ENCODE measurements at places on chromosomes 7 and 10.

GRCh38 chr7:100964630-100965029 is 4.7 kb upstream of the MUC12 start:
- DNase-seq: no peak

- DNase-seq: no peak
Measured at GRCh38 chr7:26198133-26198780, 2.3 kb downstream of the HNRNPA2B1 start.

DNA sequence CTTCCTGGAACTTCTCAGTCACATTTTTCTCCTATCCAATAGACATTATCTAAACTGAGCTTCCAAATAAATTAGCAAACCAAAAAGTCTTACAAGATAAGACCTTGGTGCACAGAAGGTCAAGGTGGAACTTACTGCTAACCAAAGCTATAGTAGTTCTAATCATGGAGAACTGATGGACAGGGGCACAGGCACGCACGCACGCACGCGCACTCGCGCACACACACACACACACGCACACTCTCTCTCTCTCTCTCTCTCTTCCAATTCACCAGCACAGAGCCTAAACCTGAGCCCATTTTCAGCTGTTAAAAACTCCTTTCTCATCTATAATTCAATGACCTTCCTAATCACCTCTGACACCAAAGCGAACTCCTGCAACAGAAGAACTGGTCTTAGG is 7.5 kb downstream of the FGFR2 start:
- no peak for DNase-seq

GRCh38 chr7:90005836-90006235 is 148.4 kb upstream of the STEAP1 start:
- DNase-seq: no peak

DNA sequence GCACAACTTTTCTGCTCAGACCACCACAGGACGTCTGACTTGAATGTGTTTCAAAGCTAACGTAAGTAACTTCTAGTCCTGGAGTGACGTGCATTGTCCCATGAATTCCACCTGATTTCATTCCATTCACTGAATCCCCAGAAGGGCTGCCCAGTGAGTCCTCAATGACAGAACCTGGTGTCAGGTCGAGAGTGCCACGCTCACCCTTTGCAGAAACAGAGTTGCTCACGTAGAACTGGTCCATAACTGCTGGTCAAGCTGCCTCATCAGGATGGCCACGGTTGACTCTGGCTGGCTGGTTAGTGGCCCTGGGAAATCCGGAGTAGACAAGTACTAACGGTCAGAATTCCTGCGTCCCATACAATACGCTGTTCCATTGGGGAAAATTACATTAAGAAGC is 50.6 kb upstream of the UBE3C start:
- DNase-seq: no peak

DNA sequence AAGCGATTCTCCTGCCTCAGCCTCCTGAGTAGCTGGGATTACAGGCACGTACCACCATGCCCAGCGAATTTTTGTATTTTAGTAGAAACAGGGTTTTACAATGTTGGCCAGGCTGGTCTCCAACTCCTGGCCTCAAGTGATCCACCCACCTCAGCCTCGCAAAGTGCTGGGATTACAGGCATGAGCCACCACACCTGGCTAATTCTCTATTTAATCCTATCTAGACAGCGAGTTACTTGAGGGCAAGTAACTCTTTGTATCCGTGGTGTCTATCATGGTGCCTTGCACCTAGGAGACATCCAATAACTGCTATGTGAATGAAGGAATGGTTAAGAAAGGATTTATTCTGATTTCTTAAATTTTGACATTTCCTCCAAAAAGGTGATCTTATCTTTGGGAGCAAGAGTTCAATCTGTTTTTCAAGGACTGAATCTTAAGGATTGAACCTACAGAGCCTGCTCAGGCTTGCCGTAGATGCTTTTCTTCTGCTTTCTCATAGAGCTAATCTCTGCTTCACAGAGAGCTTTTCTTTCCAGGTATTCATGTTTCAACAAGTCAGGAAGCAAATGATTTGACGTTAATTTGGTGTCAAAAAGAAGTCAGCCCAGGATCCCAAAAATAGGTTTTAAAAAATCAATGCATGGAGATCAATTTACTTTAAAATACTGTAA is 101.6 kb downstream of the CUL2 start:
- DNase-seq: no peak

DNA sequence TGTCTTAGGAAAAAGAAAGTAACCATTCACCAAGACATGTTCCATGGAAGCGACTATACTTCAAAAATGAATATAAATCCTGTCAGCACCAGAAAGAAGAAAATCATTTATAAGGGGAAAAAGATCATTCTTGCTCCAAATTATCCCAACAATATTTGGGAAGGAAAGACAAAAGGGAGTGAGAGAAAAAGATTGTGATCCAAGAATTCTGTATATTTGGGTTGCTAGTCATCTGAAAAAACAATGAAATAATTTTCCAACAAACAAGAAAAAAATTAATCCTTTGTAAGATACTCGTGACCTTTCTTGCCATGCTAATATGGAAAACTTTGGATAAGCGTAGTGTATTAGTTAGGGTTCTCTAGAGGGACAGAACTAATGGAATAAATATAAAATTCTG is 163.2 kb upstream of the ZNF32 start:
- no peak for DNase-seq

DNA sequence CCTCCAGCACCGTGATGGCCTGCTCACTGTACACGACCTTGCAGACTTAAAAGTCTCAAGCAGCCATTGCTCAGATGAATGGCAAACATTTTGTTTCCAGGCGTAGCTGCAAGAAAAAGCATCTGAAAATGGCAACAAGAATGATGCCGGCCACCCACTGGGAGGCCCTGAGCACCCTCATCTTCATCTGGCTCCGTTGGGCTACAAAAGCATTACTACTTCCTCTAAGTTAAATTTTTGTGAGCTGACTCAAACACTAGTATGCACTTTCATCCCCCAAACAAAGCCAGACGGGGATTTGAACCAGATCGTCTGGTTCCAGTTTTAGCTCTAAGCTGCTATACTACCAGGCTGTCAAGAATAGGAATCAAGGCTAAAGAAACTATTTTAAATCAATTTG is 116.6 kb upstream of the CDK1 start:
- no peak for DNase-seq

GRCh38 chr10:248307-248706 is 113.1 kb downstream of the ZMYND11 start:
- DNase-seq: no peak

DNA sequence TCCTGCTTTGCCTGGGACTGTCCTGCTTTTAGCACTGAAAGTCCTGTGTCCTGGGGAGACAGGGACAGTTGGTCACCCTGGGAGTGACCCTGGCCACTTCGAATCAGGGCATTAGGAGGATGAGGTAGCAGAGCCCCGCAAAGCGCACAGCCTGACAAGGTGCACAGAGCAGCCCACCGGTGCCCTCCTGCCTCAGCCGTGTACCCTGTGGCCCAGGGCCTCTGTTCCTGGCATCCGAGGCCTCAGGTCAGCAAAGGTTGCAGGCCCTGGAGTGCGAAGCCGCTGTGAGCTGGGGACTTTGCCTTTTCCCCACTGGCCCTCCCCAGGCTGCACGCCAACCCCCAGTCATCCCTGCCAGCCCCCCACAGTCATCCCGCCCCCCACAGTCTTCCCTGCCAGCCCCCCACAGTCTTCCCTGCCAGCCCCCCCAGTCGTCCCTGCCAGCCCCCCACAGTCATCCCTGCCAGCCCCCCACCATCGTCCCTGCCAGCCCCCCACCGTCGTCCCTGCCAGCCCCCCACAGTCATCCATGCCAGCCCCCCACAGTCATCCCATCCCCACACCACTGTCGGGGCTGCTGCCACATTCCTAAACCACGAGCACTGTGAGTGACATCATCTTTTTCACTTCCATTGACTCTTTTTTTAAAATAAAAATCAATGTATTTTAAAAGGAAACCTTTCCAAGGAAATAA is 91.8 kb downstream of the RGS10 start:
- no peak for DNase-seq

DNA sequence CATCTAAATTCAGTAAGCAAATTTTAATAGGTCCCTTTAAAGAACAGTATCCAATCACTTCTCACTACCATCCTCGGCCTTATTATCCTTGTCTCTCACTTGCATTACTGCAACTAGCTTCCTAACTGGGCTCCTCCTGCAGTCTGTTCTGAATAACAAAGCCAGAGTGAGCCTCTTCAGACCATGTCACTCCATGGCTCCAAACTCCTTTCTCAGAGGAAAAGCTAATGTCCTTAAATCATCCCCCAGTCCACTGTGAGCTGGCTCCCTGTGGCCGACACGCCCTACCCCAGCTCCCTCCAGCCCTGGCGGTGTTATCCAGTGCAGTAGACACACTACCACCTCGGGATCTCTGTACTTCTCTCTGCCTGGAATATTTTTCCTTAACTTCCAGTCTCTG is 80.0 kb downstream of the EPC1 start:
- no peak for DNase-seq

- DNase-seq: no peak
Measured at GRCh38 chr7:47373871-47374451, 207.9 kb downstream of the TNS3 start.

DNA sequence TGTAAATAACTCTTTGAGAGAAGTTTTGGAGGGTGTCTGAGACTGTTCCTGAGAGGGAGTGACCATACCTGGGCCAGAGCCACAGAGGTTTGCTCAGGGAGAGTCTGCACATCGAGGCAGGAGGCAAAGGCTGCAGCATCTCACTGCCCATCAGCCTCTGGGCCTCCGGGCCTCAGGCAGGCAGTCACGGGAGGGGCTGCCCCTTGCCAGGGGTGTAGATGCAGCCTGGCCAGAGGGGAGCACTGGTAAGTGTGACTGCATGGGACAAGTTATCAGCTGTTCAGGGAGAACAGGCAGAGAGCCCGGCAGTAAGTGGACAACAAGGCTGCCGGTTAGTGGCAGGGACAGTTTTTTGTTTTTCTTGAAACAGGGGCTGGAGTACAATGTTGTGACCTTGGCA is 55.9 kb downstream of the ZNF467 start:
- peak; percentile 61 for DNase-seq

GRCh38 chr10:23630885-23631284 is 192.0 kb downstream of the OTUD1 start:
- DNase-seq: no peak

- DNase-seq: no peak
Measured at GRCh38 chr10:64731016-64731415, 1209.8 kb downstream of the REEP3 start.

GRCh38 chr10:126013489-126014281 is 117.3 kb downstream of the FANK1 start:
- DNase-seq: no peak

- DNase-seq: no peak
Measured at GRCh38 chr10:95328013-95328412, 37.2 kb upstream of the PDLIM1 start.

GRCh38 chr7:106283831-106284713 is 711 bp downstream of the NAMPT start:
- DNase-seq: peak; percentile 60

DNA sequence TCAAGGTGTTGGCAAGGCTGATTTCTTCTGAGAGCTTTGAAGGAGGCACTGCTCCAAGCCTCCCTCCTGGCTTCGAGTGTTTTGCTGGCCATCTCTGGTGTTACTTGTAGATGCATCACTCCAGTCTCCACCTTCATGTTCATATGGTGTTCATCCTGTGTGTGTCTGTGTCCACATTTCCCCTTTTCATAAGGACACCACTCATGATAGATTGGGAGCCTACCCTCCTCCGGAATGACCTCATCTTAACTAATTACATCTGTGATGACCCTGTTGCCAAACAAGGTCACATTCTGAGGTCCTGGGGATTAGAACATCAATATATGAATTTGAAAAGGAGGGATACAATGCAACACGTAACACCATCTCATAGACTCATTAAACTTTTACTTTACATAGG is 119.0 kb downstream of the CREB5 start:
- DNase-seq: no peak

DNA sequence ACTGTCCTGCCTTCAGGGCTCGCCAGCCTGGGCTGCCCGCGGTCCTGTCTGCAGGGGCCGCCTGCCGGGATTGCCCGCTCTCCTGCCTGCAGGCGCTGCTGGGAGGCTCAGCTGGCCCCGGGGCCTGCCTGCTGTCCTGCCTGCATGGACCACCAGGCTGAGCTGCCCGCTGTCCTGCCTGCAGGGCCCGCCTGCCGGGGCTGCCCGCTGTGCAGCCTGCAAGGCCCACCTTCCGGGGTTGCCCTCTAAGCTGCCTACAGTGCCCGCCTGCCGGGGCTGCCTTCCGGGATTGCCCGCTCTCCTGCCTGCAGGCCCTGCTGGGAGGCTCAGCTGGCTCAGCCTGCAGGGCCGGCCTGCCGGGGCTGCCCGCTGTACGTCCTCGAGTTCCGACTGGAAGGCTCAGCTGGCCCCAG is 164.4 kb downstream of the GLRX3 start:
- DNase-seq: no peak

DNA sequence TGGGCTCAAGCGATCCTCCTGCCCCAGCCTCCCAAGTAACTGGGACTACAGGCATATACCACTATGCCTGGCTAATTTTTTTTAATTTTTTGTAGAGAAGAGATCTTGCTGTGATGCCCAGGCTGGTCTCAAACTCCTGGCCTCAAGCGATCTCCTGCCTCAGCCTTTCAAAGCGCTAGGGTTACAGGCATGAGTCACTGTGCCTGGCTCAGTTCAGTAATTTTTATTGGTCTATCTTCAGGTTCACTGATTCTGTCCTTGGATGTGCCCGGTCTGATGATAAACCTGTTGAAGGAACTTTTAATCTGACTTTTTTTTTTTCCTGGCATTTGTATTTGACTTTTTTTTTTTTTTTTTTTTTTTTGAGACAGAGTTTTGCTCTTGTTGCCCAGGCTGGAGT is 40.1 kb upstream of the STRIP2 start:
- DNase-seq: no peak

GRCh38 chr10:90480466-90480865 is 377.4 kb downstream of the HTR7 start:
- DNase-seq: no peak

GRCh38 chr7:50869108-50869725 is 86.5 kb upstream of the GRB10 start:
- no peak for DNase-seq

DNA sequence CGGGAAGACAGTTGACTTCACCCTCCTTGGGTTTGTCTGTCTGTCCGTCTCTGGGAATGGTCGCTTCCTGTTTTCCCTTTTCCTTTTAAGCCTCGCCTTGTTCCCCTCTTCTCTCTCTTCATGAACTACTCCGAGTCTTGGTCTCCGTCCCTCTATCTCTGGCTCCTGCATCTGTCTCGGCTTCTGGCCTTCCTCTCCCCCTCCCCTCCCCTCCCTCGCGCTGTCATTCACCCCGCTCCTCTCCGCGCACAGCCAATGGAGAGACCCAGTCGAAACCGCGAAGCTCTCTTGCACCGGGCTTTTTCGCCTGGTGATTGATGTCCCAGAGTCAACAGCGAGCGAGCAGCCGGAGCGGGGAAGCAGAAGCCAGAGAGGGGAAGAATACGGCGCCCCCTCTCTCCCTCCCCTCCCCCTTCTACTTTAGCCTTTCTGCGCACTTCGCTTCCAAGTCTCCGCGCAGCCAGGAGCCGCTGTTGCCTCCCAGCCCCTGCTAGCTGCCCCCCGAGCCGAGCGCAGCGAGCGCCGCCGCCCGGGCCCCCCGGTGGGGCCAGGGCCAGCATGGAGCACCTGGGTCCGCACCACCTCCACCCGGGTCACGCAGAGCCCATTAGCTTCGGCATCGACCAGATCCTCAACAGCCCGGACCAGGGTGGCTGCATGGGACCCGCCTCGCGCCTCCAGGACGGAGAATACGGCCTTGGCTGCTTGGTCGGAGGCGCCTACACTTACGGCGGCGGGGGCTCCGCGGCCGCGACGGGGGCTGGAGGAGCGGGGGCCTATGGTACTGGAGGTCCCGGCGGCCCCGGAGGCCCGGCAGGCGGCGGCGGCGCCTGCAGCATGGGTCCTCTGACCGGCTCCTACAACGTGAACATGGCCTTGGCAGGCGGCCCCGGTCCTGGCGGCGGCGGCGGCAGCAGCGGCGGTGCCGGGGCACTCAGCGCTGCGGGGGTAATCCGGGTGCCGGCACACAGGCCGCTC is at the start of gene TLX1:
TSS of gene TLX1 (plus strand) at position 317 of the 978 bp plus-strand sequence. CDS start at position 559, 242 bp downstream.
- DNase-seq: no peak
